ENCODE measurements at places on chromosomes 7 and 10.

GRCh38 chr10:17210361-17210760 lies 8.9 kb upstream of the TRDMT1 start:
- DNase-seq = no peak

GRCh38 chr10:14839305-14839695 lies 1.2 kb downstream of the HSPA14 start:
- DNase-seq = no peak

DNA sequence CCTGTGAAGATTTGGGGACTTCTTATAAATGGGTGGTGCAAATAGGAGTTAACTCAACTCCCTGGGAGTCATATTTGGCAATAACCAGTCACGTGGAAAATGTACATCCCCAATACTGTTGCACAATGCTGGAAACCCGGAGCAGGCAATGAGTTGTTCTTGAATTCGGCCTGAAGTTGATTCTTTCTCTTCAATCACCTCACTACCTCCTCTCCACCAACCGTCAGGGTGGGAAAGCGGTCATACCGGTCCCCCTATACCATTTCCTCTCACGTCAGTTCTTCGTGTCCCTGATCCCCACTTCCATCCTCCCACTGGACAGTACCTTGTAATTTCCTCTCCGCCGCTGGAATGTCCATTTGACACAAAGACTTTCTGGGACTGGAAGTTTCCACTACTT lies 2.8 kb downstream of the GIMAP5 start:
- no peak for DNase-seq

GRCh38 chr10:807958-808353 lies 118.5 kb upstream of the DIP2C start:
- no peak for DNase-seq

DNA sequence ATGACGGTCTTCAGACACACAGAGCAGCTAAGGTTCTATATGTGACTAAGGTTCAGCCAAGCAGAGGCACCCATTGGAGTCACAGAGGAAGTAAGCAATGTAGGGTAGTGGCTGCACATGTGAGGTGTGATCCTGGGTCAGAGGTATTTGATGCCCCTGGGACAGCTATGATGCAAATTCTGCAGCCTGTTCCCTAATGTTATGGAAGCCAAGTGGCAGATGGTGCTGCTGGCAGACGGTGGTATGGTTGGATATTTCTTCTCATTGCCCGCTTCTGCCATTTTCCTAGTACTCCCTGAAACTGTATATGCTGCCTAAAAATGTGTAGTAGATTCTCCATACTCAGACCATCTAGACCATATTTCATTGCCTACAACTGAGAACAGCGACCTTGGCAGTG lies 7.2 kb downstream of the TAS2R16 start:
- DNase-seq = no peak

DNA sequence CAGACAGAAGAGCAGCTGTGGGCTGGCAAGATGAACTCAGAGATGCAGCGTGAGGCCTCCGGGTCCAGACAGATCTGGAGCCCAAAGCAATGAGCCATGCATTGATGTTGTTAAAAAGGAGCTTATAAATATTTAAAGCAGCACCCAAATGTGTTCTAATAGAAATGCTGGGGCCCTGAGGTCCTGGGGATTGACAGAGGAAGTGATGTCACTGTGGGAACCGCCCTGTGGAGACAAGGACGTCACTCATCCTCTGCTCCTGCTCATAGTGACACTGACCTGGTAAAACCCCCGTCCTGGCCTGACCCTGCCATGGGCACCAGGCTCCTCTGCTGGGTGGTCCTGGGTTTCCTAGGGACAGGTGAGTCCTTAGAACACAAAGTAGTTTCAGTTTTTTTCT lies 197.0 kb upstream of the PRSS58 start:
- no peak for DNase-seq

DNA sequence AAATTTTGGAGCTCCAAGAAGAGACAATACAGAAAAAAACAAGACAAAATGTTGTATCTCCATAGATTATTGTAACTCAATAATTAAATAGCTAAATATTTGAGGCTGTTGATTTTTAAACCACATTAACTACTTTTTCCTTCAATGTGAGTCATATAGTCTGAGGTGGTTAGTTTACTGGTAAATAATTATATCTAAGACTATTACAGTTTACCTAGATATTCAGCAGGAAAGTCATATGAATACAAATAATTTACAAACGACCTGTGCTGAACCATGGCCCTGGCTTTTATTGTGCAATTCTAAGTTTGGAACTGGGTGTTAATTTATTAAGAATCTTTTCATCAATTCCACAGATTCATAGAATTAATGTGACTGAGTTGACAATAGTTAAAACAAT lies 22.2 kb downstream of the CREB5 start:
- DNase-seq = no peak

DNA sequence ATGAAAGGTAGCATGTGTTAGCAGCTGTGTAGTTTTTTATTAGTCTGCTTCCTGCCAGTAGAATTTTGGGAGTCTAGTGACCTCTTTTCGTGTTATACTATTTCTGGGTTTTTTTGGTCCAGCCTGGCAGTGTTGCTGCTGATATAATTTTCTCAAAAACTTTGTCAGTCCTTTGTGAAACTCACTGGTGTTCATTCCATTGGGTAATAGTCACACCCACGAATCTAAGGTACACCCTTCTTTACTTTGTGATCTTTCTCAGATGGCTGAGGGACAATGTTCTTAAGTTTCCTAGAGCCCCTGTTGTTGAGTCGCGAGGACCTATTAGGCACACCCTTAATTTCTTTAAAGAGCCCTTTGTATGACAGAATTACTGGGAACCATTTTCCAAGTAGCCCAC lies 52.3 kb downstream of the TPST1 start:
- no peak for DNase-seq

GRCh38 chr10:43958071-43958432 lies 309.4 kb upstream of the ZNF32 start:
- DNase-seq = no peak

DNA sequence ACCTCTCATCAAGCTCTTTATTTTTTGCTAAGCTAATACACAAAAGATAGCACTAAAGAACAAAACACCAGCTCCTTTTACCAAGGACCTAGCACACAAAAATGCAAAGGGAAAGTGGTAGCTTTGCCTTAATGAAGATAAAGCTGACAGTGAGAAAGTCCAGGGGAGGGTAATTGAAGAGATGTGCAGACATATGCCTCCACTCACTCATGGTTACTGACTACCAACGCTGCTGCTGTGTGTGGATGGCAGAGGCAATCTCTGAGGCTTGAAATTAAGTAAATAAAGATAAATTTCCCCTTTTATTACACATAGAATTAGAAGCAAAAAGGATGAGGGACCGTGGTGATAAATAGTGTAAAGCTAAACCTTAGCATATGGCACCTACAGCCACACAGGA lies 87.0 kb downstream of the HGF start:
- DNase-seq = no peak

GRCh38 chr10:123241391-123242141 lies 87.4 kb downstream of the BUB3 start:
- DNase-seq = no peak

GRCh38 chr7:44175730-44176129 lies 13.5 kb downstream of the GCK start:
- DNase-seq = no peak

GRCh38 chr7:84452618-84453017 lies 258.0 kb upstream of the SEMA3A start:
- DNase-seq = no peak

DNA sequence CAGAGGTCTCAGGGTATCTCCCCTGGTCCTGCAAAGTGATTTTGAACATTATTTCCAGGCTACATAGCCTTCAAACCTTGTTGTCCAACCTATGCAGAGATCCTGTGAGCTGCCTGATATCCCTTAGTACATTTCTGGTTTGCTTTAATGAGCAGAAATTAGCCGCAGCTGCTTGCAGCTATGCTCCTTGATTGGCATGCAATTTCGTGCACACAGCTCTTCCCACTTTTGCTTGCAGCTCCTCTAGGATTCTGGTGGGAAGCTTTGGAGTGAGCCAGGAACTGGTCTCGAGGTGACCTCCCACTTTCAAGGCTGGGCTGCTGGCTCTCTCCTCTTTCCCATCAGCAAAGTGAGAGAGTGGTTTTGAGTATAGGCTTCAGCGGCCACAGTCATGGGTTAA lies 45.8 kb downstream of the OAT start:
- no peak for DNase-seq

GRCh38 chr7:106124186-106124585 lies 12.1 kb upstream of the SYPL1 start:
- no peak for DNase-seq

- no peak for DNase-seq
Measured at GRCh38 chr10:61780732-61781131, 118.0 kb downstream of the CABCOCO1 start.

- no peak for DNase-seq
Measured at GRCh38 chr10:76310588-76311080, 879.2 kb downstream of the LRMDA start.

DNA sequence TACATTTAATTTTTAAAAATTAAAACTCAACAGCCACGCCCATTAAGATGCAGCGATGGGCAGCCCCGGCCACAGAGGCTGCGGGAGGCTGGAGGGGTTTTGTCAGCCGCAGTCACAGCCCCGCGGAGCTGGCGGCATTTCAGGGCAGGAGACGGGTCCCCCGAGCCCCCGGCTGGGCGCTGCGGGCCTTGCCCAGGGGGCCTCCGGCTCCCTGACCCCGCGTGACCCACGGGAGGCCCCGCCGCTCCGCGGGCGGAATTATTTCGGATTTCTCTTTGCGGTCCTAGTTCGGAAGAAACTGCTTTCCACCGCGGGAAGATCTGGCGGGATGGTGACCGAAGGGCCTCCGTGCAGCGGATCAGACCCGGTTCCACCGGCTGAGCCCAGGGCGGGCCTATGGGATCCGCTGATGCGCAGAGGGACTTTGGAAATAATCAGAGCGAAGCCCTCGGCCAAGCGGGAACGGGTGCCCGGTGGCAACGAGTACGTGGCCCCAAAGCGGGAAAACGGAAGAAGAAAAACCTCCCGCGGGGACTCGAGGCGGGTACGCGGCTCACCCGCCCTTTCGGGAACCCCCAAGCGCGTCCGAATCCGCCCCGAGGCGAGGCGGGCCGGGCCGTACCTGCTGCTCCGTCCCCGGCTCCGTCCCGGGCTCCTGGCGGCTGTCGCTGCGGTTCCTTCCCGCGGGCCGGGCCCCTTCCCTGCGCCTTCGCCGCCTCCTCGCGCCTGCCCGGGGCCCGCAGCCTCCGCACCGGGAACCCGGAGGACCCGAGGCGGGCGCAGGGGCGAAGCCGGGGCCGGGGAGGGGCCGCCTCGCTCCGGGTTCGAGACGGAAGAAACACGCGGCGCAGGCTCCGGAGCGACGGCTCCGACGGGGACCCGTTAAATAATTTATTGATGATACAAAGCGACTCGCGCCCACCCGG lies 1.7 kb downstream of the NKX6-2 start:
- DNase-seq = no peak

GRCh38 chr10:84177541-84178141 lies 4.0 kb downstream of the GPR15LG start:
- DNase-seq = no peak

- no peak for DNase-seq
Measured at GRCh38 chr7:96952974-96953391, 52.4 kb upstream of the DLX6 start.

DNA sequence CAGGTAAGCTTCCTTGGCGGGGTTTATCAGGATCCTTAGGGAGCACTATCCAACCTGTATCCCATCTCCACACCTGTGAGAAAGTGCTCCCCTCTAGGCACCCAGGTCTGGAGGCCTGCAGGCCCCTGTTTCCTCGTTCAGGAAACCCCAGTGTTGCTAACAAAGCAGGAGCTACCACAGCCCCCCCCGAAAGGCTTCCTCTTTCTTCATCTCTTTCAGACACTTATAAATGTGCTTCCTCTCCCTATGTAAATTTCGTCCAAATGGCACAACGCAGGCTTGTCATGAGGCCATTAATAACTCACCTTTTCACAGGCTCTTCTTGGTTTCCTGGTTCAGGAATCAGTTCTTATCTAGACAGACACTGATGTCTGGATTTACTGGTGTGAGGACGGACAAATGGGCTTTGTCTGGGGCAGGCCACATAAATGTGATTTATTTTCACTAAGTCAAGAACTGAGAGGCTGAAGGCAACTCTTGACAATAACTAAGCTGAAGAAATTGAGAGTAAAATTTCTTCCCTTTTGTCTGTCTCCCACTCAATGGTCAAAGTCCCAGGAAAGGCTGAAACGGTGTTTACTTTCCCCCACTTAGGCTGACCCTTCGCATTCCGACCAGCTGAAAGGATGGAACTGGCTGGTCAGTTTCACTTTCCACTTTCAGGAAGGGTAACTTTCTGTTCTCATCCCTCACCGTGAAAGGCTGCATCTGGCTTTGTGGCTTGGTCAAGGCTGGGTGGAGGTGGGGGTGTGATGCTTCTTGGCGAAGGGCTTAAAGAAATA lies 46.8 kb downstream of the PIK3AP1 start:
- DNase-seq = peak; percentile 48

- no peak for DNase-seq
Measured at GRCh38 chr10:111233439-111233838, 156.6 kb downstream of the ADRA2A start.

DNA sequence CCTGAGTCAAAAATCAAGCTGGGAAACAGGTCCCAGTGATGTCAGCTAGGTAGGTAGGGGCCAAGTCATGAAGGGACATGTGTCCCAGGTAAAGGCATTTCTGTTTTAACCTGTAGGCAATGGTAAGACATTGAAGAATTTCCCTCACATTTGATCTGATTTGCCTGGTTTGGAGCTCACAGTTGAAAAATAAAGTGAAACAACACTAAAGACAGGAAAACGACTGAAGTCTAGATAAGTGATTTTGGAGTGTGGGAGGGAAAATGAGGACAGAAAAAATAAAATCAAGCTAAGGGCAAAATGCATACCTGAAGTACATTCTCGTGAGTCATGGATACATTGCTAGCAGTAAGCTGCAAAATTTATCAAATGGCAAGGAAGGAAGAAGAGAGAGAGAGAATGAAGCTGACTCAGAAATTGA lies 169.9 kb downstream of the SKIDA1 start:
- DNase-seq = no peak

GRCh38 chr7:22202141-22202540 lies 154.8 kb downstream of the RAPGEF5 start:
- no peak for DNase-seq

DNA sequence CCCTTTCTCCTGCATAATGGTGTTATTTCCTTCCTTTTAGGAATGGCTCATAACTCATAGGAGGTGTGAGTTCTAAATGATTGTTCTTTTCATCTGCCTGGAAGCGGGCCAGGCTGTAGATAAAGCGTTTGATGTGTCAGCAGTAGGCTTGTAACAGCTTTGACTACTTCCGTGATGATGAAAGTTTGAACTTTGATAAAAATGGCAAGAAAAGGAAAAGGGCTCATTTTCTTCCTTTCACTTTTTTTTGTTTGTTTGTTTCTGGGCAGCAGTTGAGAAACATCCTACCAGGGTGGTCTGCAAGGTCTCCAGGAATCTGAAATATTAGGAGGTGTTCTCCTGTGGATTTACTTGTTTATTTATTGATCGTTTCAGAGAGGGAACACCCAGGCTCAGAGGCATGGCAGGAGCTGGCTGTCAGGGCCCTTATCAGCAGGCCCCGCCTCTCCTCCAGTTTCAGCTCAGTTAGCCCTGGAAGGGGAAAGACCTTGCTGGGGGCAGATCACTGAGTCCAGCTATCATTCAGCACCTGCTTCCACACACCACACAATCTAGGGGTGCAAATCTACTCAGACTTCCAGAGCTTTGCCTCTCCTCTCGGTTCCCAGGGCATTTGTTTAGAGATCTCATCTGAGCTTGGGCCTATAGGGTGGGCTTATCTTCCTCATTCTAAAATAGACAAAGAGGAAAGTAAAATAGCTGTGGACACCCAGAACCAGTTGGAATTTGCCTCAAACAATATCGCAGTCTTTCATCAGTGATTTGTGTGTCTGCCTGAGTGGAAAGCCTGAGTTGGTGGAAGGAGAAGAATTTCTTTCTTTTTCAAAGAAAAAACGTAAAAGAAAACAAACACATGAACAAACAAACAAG lies 130.9 kb downstream of the BMPER start:
- no peak for DNase-seq

Data from left renal pelvis (tissue), 4 donors.